ENCODE measurements at places on chromosomes 7 and 10.

- DNase-seq: peak; percentile 88
Observed at GRCh38 chr10:71840177-71840957, 10.7 kb downstream of the PSAP start.

DNA sequence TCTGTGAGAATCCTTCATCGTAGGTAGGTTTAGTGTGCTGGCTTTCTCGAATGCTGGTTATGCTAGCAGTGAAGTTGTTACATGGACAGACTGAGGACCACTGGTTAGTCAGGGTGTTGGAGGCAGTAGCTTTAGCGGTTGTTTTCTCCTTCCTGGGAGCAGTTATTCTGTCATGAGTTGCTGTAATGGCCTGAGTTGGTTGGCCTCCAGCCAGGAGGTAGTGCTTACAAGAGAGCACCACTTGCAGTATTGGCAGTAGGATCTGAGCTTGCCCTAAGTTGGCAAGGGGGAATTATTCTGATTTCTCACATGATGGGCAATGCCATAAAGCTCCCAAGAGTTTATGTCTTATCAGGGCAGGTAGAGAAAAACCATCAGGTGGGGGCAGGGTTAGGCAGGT lies 58.0 kb downstream of the IPMK start:
- no peak for DNase-seq

GRCh38 chr7:96127746-96128145 lies 194.2 kb downstream of the SLC25A13 start:
- no peak for DNase-seq

DNA sequence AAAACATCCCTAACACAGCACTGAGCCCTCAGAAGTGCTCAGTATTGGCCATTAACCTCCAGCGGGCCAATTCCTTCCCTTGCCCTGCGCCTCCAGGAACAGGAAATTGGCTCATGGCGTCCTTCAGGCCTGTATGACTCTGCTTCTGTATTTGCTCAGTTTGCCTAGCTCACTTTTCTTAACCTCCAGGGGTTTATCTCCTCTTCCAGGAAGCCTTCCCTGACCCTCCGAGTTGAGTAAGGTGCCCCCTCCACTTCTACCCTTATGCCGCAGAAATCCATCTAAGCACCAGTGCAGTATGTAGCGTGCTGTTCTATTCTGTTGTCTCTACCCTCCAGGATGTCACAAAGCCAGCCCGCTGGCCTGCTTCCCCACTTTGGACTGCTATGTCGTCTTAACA lies 1.1 kb upstream of the SFXN4 start:
- no peak for DNase-seq

GRCh38 chr7:152859781-152860191 lies 100.2 kb downstream of the ACTR3B start:
- DNase-seq: no peak

DNA sequence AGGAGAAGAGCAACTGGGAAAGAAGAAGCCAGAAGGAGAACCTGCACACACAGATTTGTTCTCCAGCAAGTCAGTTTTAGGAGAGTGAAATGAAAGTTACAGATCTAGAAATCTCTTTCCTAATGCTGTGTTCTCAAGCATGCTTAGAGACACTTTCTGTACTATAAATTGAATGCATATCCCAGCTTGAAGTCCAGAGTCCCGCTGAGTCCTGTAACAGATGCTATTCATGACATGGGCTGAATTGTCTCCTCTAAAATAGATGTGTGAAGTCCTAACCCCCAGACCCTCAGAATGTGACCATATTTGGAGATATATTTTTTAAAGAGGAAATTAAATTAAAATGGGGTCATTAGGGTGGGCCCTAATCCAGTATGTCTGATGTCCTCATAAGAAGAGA lies 46.9 kb upstream of the GJD4 start:
- DNase-seq: no peak

DNA sequence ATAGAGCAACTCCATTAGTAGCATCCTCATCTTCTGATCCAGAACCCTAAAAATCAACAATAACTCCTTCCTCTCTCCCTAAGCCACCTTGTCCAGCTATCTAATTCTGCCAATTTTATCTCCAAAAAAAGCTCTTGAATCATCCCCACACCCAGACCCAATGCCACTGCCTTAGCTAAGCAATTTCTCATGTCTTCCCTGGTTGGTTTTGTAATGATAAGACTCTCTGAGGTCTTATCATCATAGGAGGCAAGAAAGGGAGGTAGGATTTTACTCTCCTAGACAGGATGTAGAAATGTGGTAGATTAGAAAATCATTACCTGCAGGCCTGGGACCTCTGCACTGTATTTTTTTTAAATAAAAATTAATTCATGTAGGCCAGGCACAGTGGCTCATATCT lies 283.5 kb upstream of the NEBL start:
- no peak for DNase-seq

- DNase-seq: peak; percentile 59
Observed at GRCh38 chr10:97584060-97584797, at the start of gene HOGA1. HOGA1 (plus strand) TSS chr10:97584389; CDS start chr10:97584704, 315 bp downstream.

DNA sequence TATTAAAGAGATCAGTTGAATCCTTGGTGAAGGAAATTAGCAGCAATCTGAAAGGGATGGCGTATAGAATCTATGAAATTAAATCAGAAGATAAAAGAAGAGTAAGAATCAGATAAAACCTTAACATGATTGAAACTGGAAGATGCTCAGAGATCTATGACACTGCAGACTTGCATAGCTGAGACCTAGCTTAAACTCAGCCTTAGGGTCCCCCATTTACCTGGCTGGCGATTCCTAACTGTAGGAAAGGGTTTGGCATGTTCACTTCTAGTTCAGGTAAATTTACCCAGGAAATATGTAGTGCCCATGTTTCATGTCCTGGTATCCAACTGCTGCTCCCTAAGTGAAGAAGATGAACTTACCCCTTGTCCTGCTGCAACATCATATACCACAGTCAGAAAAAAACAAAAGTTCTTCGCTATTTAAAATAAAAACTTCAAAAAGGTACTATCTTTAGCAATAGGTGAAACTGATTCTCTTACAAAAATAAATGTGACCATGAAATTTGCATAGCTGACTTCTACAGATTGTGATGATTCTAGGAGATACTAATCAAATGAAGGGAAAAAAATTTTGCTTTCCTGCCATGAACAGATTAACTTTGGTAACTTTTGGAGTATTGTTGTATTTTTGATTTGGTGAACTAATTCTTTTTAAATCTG lies 47.8 kb upstream of the TMEM243 start:
- no peak for DNase-seq

DNA sequence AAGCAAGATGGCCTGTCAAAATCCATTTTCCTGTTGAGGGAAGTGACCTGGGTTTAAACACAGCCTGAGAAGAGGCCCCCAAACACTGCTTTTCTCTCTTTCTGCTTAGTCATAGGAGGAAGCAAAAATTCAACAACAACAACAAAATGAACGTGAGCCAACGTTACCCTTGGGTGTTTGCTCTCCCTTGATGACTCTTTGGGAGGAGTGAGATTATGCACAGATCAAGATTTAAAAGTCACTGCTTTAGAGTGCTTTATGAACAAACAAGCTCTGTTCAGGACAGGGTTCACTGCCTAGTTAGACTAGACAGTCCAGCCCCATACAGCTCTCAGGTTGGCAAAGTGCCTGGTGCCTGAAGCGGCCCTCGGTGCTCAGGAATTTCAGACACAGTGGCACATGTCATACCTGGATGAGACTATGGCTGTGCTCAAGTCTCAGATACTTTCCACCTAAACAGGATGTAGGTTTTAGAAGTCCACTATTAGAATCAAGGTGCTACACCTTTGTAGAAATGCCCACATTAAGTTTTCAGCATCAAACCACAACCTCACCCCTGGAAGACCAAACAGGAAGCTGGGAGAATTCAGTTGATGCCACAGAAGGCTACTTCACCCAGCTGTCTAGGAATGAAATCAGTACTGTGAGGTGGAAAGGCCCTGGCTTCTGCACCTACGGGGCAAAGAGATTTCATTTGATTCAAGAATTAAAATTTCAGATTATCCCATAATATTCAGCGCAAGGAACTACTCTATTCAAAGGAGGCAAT lies 38.7 kb downstream of the DENND11 start:
- peak; percentile 52 for DNase-seq

DNA sequence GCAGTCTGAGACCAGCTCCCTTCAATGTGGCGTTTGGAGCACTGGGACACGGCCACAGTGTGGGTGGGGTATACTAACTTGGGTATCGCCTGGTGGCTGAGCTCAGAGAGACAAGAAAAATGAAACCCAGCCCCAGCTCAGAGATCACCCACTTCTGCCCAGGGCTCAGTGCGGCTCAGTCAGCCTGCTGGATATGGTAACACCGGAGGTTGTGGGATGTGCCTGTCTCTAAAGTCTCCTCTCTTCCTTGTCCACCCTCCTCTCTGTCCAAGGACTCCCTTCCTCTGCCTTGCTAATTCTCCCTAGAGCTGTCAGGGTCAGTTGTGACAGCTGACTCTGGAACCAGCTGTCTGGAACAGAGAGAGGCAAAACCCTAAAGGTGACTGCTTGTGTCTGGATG lies 149.1 kb downstream of the PTPN20 start:
- no peak for DNase-seq

GRCh38 chr7:133941496-133941895 lies 185.6 kb upstream of the LRGUK start:
- no peak for DNase-seq

GRCh38 chr7:75656740-75657139 lies 82.0 kb downstream of the HIP1 start:
- DNase-seq: no peak

- DNase-seq: no peak
Observed at GRCh38 chr10:130169136-130169859, 33.1 kb downstream of the GLRX3 start.

DNA sequence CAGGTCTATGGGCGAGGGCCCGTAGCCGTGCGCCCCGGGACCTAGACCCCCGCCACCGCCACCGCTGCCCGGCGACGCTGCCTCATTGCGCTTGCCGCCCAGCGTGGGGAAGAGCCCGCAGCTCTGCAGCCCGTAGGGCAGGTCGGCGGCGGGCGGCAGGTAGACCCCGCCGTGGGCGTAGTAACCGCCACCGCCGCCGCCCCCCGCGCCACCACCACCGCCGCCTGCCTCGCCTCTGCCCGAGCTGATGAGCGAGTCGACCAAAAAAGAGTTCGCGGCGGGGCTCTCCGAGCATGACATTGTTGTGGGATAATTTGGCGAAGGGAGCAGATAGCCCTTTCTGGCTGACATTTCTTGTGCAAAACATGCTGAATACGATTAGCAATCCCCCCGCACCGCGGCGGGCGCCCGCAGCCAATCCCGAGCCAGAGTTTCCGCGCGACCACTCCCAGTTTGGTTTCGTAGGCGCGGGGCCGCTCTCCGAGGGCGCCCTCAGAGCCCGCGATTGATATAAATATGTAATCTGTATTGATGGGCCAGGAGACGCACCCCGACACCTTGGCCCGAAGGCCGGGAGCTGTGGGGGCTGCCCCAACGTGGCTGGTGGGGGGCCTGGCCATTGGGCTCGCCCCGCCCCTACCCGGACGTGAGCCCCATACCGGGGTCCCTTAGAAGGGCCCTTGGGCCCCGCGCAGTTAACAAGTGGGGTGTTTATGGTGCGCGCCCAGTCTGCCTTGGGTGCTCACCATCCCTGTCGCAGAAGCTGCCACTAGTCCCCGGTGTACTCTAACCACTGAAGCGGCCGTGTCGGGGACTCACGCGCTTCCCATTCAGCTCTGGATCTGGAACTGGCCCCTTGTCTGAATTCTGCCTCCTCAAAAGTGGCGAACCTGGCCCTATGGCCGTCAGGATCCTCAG lies at the start of gene HOXA10:
Gene HOXA10, minus strand, starts transcription at position 365 of the 918 bp plus-strand sequence. Its CDS starts 14 bp downstream, at position 351.
- DNase-seq: no peak

DNA sequence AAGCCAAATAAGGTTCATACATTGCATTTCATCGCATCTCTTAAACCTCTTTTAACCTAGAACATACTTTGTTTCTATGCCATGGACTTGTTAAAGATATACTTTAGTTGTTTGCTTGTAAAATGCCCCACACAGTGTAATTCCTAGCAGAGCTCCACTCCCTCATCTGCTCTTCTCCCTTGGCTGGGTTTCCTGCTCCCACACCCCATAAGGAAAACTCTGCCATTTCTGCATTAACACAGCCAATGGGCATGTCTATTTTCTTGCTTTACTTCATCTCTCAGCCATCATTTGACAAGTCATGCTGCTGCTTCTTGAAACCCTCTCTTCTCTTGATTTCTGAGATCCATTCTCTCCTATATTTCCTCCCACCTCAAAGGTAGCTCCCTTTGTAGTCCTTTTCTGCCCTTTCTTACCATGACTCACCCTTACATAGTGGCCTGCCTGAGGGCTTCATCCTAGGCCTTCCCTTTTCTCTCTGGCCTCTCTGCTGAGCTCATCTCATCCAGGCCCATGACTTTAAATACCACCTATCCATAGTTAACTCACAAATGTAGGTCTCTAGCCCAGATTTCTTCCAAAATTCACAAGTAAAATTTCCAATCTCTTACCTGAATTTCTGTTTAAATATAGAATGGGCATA lies 471.4 kb downstream of the ADRA2A start:
- no peak for DNase-seq

- DNase-seq: no peak
Observed at GRCh38 chr10:86967481-86967941, 771 bp upstream of the ADIRF start.

- no peak for DNase-seq
Observed at GRCh38 chr7:47611045-47611511, 29.2 kb upstream of the TNS3 start.

DNA sequence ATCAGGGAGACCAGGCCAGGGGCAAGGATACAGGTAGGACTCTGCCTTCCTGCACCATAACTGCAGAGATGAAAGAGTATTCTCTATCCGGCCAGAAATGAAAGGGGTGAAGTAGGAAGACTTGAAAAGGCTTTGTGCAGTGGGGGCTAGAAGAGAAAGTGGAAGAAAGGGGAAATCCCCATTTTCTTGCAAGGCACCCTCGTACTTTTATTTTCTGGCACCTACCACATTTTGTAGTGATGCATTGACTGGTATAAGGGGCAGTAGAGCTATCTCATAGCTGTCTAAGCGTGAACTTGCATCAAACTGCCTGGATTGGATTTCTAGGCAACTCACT lies 752 bp upstream of the CAMK2G start:
- DNase-seq: no peak

DNA sequence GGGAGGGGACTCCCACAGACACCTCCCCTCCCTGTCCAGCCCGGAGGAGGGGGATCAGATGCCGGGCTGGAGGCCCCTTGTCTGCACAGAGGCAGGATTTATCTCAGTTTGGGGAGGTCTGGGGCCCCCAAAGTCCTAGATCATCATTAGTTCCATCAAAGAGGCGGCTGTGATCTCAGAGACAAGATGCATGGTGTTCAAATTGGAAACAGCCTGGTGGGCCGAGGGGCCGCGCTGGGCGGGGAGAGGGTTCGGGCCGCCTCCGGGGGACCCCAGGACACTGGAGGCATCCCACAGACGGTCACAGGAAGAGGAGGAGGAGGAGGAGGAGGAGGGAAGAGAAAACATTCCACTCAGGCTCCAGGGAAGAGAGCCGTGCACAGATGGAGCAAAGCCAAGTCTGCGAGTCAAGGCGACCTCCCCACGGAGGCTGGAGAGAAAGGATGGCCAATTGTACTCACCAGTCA lies 69.5 kb upstream of the CUX1 start:
- no peak for DNase-seq

GRCh38 chr10:7435674-7436073 lies 24.8 kb upstream of the SFMBT2 start:
- no peak for DNase-seq
